ENCODE measurements at places on chromosomes 1 and 21. TPM values are rescaled to one million over a fixed set of nuclear protein-coding genes. Genes with fewer than 3 reads are reported as not detected.

GRCh38 chr1:85450832-85451231 lies 14.1 kb downstream of the DDAH1 start:
- no peak overlapping the region for H3K27ac ChIP-seq
- H3K4me1 ChIP-seq, result peaks cover 9% of the 10 kb centered on the region
- H3K27me3 ChIP-seq, result no peaks in the 10 kb centered on the region
- H3K4me3 ChIP-seq, result no peak overlapping the region
- H3K36me3 ChIP-seq, result no peaks in the 10 kb centered on the region

DNA sequence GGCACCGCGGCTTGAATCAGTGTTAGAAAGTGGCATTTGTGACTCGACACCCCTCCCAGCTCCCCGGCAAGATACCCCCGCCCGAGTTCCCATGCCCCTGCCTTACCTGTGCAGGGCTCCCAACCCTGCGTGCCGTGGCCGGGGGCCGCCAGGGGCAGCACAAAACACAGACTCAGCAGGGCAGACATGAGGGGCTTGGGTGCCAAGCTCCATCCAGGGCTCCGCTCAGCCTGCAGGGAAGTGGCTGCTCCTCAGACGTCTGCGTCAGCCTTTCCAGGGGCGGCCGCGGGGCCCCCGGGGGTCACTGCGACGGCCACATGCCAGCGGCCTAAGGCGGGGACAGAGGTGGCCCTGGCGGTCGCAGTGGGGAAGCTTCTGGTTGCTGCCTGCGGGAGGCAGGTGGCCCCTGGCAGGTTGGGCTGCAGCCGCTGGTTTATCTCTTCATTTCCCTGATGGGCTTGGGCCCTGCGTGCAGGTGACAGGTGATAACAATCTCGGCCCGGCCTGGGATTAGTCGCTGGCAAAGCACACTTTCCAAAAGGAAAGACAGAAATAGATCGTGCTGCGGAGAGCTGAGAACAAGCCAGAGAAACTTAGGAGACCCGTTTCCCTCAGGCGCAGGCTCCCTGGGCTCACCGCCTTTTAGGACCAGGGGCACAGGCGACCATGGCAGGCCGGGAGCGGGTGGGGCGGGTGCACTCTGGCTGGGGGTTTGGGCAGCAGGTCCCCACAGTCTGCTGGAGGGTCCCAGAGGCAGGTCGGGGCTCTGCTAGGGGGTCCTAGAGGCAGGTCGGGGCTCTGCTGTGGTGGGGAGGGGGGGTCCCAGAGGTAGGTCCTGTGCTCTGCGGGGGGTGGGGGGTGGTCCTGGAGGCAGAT lies at the start of gene TSPEAR:
Gene TSPEAR (minus strand): TSS at position 246 of the 876 bp plus-strand sequence. CDS start 58 bp downstream, at position 188.
- no peaks in the 10 kb centered on the region for H3K4me1 ChIP-seq
- peaks cover 70% of the 10 kb centered on the region for H3K27me3 ChIP-seq
- no peak within 1 kb of the TSS for H3K27ac ChIP-seq
- DNase-seq, result peak; percentile 7

GRCh38 chr1:46526691-46527291 lies 24.7 kb downstream of the KNCN start:
- H3K36me3 ChIP-seq, result no peaks in the 10 kb centered on the region
- H3K27me3 ChIP-seq, result no peaks in the 10 kb centered on the region
- H3K27ac ChIP-seq, result no peak overlapping the region
- H3K4me1 ChIP-seq, result peaks cover 11% of the 10 kb centered on the region

FCRL5 gene
- total RNA-seq, result not detected

DNA sequence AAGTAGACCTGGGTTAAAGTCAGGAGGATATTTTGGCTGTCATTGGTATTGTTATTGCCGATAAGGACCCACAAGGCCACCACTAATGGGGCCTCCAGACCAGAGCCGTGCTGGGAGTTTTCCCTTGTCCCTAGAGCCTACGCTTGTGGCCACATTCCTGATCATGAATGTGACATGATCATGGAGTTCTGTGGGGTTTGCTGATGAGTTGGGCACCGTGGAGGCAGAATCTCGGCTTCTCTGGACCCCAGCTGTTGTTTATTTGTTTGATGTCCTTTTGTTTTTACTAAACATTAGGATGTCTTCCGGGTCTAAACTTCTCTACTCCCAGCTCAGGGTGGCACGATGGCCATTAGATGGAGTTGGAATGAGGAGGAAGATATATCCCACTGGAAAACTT lies 74.9 kb upstream of the TMPRSS2 start:
- no peaks in the 10 kb centered on the region for H3K36me3 ChIP-seq
- no peaks in the 10 kb centered on the region for H3K27me3 ChIP-seq
- no peaks in the 10 kb centered on the region for H3K4me1 ChIP-seq

Measured in adrenal gland (tissue), 19 donors.